ENCODE measurements at places on chromosomes 2 and 18.
A peak's percentile ranks its signal among the peaks of the same experiment; 100 is the strongest.

DNA sequence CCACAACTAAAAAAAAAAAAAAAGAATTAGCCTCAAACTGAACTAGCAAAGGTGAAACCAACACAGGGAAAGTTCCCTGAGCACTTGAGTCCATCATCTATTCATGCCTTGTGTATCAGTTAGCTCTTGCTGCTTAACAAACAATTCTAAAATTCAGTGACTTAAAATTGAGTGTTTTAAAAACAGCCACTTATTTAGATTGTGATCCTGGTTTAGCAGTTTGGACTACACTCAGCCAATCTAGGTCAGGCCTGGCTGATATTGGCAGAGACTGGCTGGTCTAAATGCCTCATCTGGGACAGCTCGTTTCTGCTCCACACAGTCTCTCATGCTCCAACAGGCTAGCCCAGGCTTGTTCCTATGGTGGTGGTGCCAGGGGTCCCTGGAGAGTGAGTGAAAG is 247.9 kb downstream of the ATAD2B start:
- no peak for DNase-seq

DNA sequence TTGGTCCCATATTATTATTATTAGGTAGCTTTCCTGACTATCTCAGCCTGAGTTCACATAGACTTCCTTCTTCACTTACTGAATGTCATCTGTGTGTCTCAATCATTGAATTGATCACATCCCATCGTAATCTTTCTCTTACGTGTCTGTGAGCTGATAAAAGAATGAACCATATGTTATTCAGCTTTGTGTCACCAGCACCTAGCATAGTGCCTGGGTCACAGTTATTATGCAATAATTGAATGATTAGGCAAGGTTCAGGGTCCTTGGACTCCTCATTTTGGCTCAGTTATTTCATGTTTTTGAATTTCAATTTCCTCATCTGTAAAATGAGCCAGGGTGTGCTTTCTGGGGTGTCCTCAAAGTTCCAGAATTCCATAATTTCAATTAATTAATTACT is 107.2 kb downstream of the ZEB2 start:
- DNase-seq, result no peak

- DNase-seq, result no peak
These were observed 435.7 kb downstream of the ZEB2 start for GRCh38 chr2:144084114-144084661.

- no peak for DNase-seq
These were observed 82.0 kb downstream of the THNSL2 start for GRCh38 chr2:88252111-88252510.

- no peak for DNase-seq
These were observed 36.5 kb downstream of the GALM start for GRCh38 chr2:38702413-38702812.

- no peak for DNase-seq
These were observed 544.1 kb downstream of the LRRTM4 start for GRCh38 chr2:76977846-76978727.

DNA sequence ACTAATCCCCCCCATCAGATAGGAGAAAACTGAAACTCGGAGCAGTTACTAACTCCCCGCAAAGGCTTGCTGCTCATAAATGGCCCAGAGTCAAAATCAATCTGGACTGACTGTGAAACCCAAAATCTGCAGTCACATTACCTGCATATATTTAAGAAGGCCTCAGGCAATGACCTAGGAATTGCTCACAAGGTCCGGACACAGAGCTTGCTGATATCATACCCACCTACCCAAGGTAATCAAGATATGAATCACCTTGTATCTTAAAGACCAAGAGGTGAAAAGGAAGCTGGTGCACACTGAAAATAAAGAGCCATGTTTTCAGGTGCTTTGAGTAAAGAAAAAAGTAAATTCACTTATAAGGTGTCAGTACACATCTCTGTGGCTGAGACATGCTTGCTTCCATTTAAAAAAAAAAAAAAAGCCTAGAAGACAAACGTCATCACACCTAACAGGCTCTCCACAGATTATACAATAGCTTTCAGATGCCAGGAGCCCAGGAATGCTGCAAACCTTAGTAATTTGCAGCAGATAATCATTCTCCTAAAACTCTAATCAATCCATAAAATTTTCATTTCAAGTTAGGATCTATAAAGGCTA is 195.4 kb downstream of the ZEB2 start:
- DNase-seq, result no peak

GRCh38 chr18:6236258-6236657 is 178.5 kb downstream of the L3MBTL4 start:
- no peak for DNase-seq

- DNase-seq, result peak; percentile 15
These were observed 40.3 kb downstream of the SMC6 start for GRCh38 chr2:17713291-17713690.

DNA sequence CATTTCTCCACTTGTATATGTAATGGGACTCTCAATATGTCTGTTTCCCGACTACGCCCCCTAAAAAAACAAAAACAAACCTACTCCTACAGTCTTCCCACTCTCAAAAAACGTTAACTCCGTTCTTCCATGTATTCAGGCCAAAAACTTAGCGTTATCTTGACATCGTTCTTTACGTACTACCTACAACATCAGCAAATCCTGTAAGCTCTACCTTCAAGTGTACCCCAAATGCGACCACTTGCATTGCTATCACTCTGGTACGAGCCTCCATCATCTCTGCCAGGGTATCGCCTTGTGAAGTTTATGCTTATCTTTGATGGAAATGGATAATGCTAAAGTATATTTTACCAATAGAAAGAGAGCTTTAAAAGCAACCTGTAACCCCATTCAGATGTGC is 479 bp downstream of the GPATCH11 start:
- no peak for DNase-seq

DNA sequence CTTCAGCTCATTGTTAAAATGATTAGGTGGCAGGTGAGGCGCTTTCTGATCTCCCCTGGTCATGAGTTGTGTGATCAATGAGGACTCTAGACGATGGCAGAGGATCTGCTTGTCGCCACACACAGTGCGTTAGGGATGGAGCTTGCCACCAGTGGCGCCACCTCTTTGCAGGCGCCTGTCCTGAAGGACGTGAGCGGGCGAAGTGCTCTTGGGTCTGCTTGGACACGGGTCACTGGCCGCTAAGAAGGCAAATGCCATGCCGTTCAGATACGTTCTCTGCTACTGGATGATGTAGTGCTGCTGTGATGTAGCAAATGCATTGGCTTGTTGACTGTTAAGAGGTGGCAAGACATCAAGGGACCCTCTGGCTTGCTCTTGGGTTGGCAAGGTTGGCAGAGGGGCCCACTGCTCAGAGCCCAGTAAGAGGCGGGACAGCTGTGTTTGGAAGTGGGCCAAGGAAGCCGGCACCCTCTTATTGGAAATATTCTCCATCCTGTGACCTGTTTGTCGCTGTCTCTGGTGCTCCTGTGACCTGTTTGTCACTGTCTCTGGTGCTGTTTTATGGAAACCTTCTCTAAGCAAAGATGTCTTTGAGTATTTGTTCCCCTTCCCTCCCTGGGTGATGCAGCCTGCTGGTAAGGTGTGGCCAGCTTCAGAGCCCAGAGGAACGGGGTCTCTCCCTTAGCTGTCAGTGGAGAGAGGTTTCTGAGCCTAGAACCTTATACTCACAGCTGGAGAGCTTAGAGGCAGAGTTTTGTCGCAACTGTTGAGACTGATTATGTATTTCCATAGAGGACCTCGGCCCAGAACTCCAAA is 14.6 kb downstream of the LDLRAD4 start:
- no peak for DNase-seq

DNA sequence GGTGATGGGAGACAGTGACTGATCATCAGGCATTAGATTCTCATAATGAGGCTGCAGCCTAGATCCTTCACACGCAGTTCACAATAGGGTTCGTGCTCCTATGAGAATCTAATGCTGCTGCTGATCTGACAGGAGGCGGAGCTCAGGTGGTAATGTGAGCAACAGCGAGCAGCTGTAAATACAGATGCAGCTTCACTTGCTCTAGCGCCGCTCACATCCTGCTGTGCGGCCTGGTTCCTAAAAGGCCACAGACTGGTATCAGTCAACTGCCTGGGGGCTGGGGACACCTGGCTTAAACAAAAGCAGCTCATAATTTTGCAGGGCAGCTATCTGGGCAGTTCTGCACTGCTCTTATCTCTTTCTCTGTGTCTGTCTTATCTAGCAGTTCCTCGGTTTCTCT is 20.4 kb upstream of the CD226 start:
- no peak for DNase-seq

- DNase-seq, result no peak
These were observed 326.9 kb upstream of the TNP1 start for GRCh38 chr2:217186668-217187159.

GRCh38 chr2:37617119-37617892 is 54.1 kb downstream of the CDC42EP3 start:
- DNase-seq, result no peak

Measured in hematopoietic multipotent progenitor cell treated with erythropoietin and hydrocortisone succinate and interleukin-3 and kit ligand, for 8 days (in vitro differentiated cells).